ENCODE measurements at places on chromosomes 2 and 18.

DNA sequence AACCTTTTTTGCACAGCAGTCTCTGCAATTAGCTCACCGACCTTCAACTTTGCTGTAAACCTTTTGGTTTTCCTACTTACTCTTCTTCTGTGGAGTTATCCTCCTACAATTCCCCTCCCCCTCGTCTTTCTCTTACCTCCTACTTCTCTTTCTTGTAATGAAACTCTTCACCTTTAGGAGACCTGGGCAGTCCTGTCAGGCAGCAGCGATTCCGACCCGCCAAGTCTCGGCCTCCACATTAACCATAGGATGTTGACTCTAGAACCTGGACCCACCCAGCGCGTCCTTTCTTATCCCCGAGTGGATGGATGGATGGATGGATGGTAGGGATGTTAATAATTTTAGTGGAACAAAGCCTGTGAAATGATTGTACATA, 8.3 kb downstream of the TBR1 start:
- DNase-seq, result no peak

DNA sequence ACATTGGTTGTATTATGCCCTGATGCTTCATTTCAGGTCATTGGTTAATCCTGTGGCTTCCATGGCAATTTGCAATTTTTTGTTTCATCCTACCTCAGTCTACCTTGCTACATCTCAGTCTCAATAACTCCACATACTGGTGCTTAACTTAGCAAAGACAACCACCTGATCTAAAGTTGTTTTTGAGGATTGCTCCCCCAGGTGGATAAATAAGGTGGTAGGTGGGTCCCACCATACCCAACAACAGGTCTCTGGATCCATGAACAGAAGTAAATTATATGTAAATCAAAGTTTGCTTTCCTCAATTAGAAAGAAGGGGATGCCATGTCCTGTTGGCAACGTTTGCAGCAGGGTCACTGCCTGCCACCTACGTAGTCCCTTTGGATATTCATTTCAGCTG, 7.0 kb downstream of the XIRP2 start:
- no peak for DNase-seq

GRCh38 chr2:223787358-223787757, 50.0 kb downstream of the AP1S3 start:
- DNase-seq, result no peak

GRCh38 chr2:85790499-85791188, 36.9 kb downstream of the ATOH8 start:
- DNase-seq, result no peak

DNA sequence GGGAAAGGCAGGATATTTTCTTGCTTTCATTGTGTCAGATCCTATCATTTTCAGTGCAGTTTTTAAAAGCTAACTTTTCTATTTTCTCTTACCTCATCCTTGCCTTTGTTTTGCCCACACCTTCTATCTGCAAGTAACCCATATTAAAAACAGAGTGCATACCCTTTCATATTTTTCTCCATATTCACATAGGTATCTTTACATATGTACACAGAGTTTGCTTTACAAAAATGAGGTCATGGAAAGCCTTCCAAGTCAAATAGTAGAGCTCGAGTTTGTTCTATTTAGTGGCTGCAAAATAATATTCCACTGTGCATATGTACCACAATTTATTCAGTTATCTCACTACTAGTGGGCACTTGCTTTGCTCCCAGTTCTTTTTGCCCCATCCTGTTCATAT, 3.9 kb upstream of the DHRS9 start:
- no peak for DNase-seq

GRCh38 chr18:14914121-14914520, 166.1 kb downstream of the ANKRD30B start:
- DNase-seq, result no peak

GRCh38 chr2:96727431-96727830, 12.4 kb downstream of the LMAN2L start:
- DNase-seq, result no peak

GRCh38 chr2:46010925-46011490, 286.2 kb upstream of the EPAS1 start:
- DNase-seq, result peak; percentile 69

GRCh38 chr18:8084160-8084559, 517.0 kb downstream of the PTPRM start:
- DNase-seq, result peak; percentile 64

- DNase-seq, result no peak
These were observed 266.6 kb downstream of the ETAA1 start for GRCh38 chr2:67663776-67664175.

DNA sequence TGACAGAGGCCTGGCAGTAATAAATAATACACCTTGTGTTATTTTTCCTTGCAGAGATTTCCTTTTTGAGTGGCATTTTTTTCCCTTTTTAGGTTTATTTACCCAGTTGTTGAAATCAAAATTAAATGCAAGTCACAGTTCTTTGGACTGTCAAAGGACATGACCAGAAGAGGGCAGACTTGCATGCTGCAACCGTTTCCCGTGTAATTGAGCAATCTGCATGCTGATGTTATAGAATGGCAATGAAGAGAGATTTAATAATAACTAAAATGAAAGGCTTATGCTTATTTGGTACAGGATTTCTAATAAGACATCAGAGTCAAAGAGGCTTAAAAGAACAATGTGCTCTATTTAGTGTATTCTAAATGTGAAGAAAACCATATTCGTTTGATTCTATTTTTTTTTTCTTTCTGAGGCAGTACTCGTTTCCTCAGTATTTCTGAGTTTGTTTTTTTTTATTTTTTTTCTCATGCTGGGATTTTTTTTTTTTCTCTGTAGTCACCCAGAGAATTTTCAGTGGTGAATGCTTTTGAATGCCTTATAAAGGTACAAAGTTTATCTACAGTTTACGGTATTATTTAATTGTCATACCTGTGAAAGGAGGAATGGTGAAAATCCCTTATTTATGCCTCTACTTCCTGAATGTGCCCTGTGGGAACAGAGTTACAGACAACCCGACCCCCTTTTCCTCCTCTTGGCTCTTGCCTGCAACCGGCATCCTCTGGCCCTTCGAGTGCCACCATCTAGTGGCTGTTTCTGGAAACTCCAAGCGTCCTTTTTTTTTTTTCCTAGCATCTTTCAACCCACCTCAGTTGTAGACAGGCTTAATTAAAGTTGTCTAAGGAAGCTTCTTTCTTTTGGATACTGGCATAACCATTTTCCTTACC, 368.5 kb downstream of the LRRTM1 start:
- peak; percentile 55 for DNase-seq

DNA sequence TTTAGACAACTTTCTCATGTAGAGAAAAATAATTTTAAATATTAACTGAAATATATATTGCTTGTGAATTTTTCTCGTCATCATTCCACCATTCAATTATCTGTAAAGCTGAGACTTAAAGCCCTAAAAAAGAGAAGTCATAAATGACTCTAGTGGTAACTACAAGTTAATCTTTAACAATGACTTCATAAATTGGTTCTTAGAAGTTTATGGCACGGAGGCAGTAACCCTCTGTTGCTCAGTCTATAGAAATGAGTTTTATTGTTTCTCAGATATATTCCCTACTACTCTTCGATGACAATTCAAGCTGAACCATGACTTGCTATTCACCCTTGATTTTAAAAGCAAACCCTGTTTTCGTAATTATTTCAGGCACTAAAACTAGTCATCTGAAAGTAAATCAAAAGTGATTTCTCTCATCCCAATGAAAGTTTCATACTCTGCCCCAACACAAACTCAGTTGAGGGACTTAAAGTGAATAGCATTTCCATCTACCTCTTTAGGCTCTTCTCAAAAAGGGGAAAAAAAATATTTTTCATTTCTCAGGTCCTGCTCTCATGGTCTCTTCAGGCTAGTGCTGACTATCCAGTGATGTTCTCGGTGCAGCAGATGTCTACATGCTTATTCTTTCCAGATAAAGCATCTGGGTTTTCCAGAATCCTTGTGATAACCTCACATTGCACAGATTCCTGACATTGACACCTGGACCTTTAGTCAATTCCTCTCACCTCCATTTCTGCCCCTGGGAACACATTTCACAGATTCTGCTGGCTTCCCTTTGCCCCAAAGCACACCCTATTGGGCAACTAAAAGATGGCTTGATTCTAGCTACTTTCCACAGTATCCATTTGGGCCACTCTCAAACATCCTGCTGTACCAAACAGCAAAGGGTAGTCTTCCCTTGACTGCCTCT, 207.8 kb upstream of the LRATD1 start:
- no peak for DNase-seq

GRCh38 chr2:7508296-7508943, 591.2 kb downstream of the RNF144A start:
- DNase-seq, result no peak

- DNase-seq, result no peak
These were observed 118.7 kb downstream of the VAPA start for GRCh38 chr18:10032331-10033015.

- DNase-seq, result no peak
These were observed 13.2 kb downstream of the EVA1A start for GRCh38 chr2:75547345-75548035.

- no peak for DNase-seq
These were observed 558.8 kb upstream of the CHAC2 start for GRCh38 chr2:53208815-53209214.

DNA sequence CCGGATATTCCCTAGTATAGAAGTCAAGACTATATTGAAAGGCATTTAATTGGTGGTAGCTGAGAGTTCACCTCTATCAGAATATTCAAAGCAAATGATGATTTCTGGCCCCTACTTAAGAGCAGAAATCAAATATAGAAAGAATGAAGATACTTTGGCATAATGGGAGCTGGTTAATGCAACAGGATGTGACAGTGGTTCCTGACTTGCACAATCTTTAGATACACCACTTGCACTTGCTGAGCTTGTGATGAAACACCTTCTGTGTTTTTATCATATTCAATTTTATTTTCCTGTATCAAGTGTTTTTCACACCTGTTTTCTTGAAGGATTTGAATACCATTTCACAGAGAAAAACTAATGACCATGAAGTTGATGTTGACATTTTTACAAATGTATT, 124.1 kb upstream of the CDH19 start:
- no peak for DNase-seq

GRCh38 chr2:86790676-86791572, at the start of gene CD8A:
Gene CD8A (minus strand): TSS chr2:86790913. CDS start chr2:86790825, 88 bp downstream.
- peak; percentile 43 for DNase-seq

DNA sequence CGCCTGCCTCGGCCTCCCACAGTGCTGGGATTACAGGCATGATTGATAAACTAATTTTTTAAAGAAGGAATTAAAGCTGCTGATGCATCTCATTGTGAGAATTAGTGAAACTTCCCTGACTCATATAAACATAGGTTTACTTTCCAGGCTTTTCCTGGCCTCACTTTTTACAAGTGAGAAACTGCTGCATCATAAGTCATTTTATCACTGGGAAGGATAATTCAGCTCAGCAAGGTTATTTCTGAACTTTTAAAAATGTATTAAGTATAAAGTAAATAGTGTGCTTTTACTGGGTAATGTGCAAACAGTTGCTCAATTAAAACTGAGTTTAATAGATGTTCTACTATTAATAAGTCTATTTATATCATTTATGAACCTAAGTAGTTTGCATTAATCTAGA, 1130.3 kb upstream of the CDH2 start:
- DNase-seq, result no peak

GRCh38 chr2:120693121-120693520, 42.5 kb upstream of the GLI2 start:
- peak; percentile 29 for DNase-seq

GRCh38 chr2:222756362-222756831, 84.9 kb downstream of the MOGAT1 start:
- no peak for DNase-seq

DNA sequence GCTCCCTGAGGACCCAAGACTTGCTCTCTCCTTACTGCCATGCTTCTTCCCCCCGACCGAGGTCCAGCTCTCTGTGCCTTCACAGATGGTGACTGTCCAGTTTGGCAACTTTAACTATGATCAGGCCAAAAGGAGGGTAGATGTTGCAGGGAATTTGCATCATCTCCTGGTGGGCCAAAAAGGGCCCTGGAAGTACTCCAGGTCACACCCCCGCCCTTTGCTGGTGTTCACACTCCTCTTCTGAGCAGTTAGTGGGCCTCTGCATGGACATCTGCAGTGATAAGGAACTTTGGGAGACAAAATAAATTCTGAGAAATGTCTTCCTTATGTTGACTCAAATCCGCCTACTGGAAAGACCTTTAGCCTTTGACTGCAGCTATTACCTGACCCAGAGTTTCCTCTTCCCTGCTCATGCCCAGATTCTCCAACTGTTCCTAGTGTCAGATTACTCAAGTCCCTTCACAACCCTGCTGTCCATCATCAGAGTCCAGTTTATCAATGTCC, 234.4 kb downstream of the LOXHD1 start:
- no peak for DNase-seq

DNA sequence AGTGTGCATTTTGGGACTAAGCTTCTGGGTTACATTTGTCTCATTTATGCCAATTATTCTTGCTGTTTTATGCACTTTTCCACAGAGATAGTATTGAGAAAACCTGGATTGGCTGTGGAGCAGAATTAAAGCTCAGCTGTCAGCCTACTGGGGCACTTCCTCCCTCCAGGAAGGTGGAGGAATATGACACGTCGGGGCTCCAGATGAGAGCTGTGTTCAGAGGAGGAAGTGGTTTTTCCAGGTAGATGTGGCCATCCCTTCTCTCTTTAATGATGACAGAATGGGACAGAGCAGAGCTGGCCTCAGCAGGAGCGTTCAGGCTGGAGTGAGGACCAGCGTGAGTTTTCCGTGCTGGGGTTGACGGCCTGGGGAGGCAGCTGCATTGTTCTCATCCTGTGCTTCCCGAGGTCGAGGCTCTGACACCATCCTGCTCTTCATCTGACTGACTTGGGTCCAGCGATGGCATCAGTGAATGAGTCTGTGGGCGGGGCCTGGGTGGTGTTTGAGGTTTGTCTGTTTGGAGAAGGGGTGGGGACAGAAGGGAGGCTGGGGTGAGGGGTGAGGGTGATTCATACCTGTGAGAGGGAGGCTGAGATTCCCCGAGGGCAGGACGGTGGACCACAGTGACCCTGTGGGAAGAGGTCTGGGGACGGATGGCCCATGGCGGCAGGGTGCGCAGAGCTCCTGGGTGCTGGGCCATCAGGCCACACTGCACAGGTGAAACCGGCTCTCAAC, 207.0 kb downstream of the LDLRAD4 start:
- DNase-seq, result no peak

DNA sequence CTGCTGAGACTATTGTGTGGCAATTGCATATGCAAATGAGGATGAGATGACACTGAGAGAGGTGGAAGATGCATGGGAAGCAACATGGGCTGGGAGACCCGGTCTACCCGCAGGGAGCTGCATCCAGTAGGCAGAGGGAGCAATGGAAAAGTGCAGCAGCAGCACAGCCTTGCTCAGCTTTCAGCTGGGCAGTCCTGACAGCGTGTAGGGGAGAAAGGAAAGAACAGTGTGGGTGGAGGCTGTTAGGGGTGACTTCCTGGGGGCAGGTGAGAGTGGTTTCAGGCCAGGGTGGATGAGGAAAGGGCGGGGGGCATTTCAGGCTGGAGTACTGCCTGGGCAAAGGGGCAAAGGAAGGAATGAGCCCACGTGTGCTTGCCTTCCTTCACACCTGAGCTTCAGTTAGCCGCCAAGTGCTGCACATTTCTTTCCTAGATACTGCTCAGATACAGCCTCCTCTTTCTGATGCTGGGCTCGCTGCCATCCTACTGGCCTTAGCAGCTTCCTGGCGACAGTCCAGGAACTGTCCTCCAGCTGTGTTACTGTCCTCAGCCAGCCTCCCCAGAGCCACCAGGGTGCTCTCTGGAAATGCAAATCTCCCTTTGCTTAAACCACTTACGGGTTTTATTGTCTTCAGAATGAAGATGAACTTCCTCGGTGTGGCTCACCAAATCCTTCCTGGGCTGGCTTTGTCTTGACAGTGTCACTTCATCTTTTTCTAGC, 276.3 kb downstream of the TSN start:
- DNase-seq, result no peak

- DNase-seq, result no peak
These were observed 34.1 kb downstream of the NHEJ1 start for GRCh38 chr2:219126555-219126954.

All from AG08395 (cell line).